ENCODE measurements at places on chromosomes 1 and 21.
A peak's percentile ranks its signal among the peaks of the same experiment; 100 is the strongest.

DNA sequence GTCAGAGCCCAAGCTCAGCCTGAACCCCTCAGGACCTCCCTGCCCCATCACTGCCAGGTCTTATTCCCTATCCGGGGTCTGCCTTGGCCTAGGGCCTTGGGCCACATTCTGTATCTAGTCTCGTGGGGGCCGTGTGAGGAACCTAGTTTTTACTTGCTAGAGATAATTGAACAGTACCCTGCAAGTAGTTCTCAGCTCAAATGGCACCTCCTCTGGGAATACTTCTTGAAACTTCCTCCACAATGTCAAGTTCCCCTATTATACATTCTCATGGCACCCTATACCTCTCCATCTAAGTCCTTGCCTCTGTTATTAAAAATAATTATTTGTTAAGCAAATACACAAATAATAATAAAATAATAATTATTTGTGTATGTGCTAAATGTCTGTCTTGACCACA is 32.9 kb upstream of the CSF1 start:
- DNase-seq: no peak

- DNase-seq: peak; percentile 84
Observed at GRCh38 chr1:155176544-155177071, 3.0 kb downstream of the TRIM46 start.

DNA sequence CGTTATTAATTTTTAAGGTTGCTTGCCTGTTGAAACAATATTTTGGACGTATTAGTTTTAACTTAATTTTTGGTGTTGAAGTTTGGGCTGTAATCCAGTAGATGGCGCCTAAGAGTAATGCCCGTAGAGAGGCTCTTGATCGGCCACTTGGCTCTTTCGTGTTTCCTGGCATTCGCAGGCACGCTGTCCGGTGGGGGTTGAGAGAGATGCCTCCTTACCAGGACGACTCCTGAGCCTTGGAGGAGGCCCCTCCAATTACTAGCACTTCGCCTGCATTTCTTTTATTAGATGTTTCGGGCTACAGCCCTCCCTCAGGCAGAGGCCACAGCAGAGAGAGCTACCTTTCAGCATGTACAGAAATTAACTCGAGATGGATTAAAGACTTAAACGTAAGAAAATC is 12.0 kb downstream of the OR2M4 start:
- DNase-seq: peak; percentile 48

- peak; percentile 4 for DNase-seq
Observed at GRCh38 chr1:94821636-94822305, 1.6 kb downstream of the SLC44A3 start.

DNA sequence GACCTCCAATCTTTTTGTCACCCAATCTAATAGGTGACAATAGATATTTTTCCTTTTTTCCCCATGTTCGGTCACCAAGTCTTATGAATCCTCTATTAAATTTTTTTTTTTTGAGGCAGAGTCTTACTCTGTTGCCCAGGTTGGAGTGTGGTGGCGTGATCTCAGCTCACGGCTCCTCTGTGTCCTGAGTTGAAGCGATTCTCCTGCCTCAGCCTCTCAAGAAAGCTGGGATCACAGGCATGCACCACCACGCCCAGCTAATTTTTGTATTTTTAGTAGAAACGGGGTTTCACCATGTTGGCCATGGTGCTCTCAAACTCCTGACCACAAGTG is 42.5 kb upstream of the MTF1 start:
- no peak for DNase-seq

- peak; percentile 64 for DNase-seq
Observed at GRCh38 chr1:233240829-233241682, 54.5 kb downstream of the PCNX2 start.

- peak; percentile 78 for DNase-seq
Observed at GRCh38 chr1:180252638-180253536, 22.8 kb downstream of the LHX4 start.

DNA sequence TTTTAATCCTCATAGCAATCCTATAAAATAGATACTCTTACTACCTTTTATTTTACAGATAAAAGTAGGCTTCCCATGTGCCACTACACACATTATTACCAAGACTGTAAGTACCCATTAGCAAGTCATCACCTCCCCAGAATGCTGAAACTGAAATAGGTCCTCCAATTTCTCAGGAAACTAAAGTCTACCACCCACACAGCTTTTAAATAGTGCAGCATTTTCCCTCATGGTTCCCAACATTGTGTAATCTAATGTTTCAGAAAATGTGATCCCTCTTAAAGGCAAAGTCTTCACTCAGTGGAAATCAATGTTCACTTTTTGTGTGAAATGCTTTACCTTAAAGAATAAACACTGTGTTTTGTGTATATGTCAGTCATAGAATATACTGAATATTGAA is 356.5 kb downstream of the GPATCH2 start:
- DNase-seq: no peak

DNA sequence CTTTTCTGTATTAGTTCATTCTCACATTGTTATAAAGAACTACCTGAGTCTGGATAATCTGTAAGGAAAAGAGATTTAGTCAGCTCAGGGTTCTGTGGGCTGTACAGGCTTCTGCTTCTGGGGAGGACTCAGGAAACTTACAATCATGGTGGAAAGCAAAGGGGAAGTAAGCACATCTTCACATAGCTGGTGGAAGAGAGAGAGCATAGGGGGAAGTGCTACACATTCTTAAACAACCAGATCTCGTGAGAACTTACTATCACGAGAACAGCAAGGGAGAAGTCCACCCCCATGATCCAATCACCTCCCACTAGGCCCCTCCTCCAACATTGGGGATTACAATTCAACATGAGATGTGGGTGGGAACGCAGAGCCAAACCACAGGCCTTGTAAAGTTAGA is 37.9 kb upstream of the AHCTF1 start:
- no peak for DNase-seq

DNA sequence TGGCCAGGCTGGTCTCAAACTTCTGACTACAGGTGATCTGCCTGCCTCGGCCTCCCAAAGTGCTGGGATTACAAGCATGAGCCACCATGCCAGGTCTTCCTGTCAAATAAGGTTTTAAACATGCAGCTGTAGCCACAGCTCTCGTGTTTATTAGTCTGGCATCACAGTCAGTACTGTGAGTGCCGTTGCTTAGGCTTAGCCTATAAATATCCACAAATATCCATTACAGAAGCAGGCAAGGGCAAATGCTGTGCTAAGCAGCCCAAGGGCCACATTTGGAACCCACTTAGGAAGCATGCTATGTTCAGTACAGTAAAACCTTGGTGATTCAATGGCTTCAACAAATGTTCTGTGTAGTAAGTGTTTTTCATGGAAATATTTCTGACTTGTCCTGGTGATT is 75.9 kb downstream of the KIF1B start:
- no peak for DNase-seq

GRCh38 chr1:246730839-246731238 is 6.6 kb downstream of the SCCPDH start:
- DNase-seq: no peak

DNA sequence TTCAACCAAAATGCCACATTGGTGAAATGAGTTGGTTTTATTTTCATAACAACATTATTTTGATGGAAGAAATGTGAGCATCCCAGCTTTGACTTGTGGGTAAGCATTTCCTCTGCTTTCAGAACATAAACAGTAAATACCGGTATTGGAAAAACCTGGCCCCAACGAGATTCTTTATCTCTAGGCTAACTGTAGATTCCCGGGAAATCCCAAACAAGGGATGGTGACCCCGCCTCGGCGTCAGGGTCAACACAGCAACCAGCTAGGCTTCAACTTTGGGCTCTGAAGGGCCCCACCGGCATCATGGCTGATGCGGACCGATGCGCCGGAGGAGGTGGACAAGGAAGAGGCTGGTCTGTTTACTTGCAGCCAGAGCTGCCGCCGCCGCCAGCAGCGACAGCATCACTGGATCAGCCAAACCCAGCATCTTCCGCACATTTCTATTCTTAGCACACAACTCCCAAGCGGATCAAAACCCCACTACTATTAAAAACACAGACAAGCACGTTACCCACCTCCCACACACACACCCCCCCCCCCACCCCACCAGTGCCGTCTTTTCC is 1.1 kb downstream of the AKT3 start:
- peak; percentile 24 for DNase-seq

DNA sequence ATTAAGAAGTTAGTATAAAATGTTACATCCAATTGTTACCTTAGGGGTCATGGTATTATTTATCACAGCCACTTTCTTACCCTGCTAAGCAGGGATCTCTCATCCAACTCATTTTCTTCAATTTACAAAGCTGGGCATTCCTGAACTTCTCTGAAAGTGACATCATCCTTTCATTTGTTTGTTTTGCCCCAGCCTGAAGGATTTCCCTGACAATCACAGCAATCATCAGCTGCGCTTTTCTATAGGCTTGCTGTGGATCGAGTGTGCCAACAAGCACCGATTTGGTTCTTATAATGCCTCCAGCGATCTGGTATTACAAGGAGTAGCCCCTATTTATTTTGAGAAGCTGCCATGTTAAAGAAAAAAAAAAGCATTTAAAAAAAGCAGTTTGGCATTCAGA is 240.2 kb downstream of the USH2A start:
- peak; percentile 17 for DNase-seq

DNA sequence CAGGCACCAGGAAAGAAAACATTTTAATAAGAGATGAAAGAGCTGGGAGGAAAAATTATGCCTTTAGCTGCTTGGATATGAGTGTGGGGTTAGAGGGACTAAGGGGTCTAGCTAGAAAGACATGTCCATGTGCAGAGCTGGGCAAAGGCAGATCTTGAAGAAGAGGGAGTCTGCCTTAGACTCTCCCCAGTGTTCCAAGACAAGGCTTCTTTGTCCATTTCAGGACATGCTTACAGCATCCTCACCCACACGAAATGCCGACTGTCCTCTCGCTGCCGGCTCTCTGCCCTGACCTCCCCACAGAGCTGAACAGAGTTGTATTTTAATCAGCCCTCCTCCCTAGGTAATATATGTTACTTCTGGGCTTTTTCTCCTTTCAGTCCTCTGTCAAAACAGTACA is 100.7 kb upstream of the ATP1B1 start:
- DNase-seq: no peak
